ENCODE measurements at places on chromosomes 11 and 22.

DNA sequence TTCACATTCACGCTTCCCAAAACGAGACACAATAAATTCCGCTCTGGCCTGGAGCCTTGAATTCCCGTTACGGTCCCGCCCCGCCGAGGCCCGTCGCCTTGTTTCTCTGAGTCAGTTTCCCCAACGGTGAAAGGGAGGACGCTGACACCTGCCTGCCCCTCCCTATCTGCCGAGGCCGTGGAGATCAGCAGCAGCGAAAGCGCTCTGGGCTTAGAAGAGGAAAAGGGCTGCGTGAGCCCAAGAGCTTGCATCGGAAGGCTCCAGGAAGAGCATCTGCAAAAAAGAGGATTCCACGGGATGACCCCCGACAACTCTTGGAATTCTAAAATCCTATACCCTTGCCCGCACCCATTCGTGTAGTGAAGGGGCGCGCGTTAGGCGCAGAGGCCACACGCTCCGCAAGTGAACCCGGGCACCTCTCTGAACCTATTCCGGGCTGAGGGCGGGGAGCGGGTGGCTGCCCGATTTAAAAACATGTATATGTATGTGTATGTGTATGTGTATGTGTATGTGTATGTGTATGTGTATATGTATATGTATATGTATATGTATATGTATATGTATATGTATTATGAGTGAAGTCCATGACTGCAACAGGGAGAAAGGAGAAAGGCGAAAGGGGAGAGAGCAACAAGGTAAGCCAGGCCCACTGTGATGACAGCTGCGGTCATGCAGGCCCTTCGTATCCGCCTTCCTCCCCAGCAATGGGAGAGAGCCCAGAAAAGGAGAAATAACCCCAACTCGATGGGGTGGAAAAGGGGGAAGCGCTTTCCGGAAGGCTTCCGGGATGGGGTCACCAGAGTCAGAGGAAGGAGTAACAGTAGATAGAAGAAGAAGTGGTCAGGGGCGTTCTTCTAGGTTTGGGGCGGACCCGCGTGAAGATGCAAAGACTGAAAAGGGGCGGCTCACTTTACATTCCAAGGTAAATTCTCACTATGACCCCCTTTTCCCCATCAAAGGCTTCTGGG lies 948 bp upstream of the MRTFA start:
- peak; percentile 91 for DNase-seq

GRCh38 chr11:127844876-127845275 lies 742.5 kb downstream of the ETS1 start:
- DNase-seq = no peak

DNA sequence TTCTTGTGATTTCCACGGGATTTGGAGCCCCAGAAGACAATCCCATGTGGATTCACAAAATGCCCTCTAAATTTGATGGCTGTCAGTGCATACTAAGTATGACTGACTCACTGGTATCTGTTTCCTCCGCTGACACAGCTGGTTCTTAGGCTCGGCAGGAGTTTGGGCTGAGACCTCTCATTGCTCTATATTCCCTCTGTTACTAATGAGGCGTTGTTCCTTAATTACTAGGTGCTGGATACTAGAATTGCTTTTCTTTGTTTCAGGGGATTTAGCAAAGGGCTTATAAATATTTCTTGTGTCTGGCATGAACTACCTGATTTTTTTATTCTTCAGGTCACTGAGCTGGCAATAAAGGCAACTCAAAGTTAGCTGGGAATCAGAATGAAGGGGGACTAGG lies 53.2 kb upstream of the EHF start:
- DNase-seq = no peak

DNA sequence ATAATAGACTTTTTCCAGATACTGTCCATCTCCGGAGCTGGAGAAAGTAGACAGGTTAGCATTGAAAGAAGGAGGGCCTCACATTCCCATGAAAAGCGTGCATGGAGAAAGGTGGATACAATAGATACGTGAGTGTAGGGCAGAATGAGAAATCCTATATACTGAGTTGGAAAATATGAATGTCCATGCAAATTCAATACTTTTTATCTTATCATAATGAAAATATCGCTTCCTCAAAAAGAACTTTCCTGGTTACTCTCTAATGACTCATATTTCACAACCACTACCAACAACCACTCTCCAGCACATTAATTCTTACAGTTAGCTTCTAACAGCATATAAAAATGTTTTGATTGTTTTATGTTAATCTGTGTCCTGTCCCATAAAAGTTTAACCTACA lies 22.0 kb upstream of the MS4A6A start:
- peak; percentile 55 for DNase-seq

DNA sequence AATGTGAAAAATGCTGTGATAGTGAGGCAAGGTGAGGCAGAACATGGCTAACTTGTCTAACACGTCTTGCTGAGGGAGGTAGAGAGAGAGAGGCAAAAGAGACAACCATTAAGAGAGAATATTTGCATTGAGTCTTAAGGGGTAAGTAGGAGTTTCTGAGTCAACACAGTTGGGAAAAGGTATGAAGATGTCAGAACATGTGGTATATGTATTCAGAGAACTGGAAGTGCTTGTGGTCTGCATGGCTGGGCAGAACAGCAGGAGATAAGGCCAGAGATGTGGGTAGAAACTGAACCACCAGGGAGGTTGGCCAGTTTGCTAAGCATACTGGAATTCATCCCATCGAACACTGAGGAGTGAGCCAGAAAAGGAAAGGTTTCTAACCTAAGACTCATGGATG lies 25.0 kb upstream of the SLC5A1 start:
- DNase-seq = no peak

GRCh38 chr11:66020618-66021357 lies 5.5 kb downstream of the CATSPER1 start:
- peak; percentile 79 for DNase-seq

- no peak for DNase-seq
These were observed 16.7 kb downstream of the PIK3IP1 start for GRCh38 chr22:31275576-31275975.

DNA sequence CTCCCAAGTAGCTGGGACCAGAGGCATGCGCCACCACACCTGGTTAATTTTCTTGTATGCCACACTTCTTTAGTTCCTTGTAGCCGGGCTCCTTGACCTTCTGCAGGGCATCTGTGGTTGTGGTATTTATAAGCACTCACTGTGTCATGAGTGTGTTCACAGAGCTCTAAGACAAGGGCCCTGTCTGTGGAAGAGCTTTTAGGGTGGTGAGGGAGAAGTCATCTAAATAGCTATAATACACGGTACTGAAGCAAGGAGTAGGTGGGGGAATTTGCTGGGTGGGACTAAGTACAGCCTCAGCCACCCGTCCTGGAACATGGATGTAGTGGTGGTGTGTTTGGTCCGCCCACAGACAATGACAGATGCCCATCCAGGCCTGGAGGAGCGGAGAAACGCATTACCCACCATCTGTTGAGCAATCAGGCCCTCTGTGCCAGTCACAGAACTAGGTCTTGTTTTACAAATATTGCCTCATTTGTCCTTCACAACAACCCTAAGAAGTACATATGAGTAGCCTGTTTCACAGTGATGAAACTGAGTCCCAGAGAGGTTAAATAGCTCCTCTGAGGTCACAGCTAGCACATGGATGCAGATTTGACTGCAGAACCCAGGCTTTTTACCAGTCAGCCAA lies 10.1 kb downstream of the ACO2 start:
- DNase-seq = peak; percentile 92

GRCh38 chr11:59259867-59260475 lies 47.2 kb upstream of the MPEG1 start:
- DNase-seq = no peak

DNA sequence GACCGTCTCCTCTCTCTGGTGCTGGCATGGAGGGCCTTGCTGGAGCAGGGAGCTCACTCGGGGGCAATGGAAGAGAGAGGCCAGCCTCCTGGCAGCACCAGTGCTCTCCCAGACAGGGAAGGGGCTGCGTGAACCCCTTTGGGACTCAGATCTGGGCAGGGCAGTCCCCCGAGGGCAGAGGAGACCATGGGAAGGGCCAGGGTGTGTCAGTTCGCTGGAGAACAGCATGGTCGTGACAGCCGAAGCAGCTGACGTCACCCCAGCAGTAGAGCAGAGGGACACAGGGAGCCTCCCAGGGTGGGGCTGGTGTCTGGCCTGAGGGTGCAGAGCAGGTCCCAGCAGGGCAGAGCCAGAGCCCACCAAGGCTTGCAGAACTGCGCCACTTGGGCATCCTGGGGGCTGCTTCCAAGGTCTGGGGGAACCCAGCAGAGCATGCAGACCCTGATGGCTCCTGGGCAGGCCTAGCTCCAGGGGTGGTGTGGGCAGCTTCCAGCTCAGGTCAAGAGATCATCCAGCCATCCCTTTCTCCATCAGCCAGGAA lies 71.0 kb upstream of the KCNQ1OT1 start:
- no peak for DNase-seq

DNA sequence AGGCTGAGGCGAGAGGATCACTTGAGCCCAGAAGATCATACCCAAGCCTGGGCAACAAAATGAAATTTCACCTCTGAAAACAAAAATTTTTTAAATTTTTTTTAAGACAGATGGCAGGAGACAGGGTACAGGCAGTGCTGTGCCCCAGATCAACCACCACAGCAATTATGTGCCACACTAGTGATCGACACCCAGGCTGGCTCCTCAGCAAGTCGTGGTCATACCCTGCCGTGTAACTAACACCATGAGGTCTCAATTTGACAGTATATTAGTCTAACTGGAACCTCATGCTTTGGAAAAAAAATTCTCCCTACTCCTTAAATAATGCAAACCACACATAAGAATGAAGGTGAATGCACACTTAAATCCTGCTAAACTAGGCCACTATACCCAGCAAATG lies 8.3 kb downstream of the SF3A1 start:
- DNase-seq = no peak

GRCh38 chr11:31141789-31142188 lies 227.8 kb downstream of the DCDC1 start:
- DNase-seq = no peak

DNA sequence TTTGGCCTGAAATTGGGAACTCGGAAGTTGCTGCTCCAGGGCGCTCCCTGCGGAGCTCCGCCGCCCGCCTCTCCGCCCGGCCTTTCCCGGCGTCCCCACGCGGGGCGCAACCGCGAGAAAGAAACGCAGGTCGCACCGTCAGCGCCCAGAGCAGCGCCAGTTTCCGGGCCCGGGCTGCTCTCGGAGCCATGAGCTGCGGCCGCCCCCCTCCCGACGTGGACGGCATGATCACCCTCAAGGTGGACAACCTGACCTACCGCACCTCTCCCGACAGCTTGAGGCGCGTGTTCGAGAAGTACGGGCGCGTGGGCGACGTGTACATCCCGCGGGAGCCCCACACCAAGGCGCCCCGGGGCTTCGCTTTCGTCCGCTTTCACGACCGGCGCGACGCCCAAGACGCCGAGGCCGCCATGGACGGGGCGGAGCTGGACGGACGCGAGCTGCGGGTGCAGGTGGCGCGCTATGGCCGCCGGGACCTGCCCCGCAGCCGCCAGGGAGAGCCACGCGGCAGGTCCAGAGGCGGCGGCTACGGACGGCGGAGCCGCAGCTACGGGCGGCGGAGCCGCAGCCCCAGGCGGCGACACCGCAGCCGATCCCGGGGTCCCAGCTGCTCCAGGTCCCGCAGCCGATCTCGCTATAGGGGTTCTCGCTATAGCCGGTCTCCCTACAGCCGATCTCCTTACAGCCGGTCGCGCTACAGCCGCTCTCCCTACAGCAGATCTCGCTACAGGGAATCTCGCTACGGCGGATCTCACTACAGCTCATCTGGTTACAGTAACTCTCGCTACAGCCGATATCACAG lies 521 bp downstream of the SRSF8 start:
- peak; percentile 82 for DNase-seq

DNA sequence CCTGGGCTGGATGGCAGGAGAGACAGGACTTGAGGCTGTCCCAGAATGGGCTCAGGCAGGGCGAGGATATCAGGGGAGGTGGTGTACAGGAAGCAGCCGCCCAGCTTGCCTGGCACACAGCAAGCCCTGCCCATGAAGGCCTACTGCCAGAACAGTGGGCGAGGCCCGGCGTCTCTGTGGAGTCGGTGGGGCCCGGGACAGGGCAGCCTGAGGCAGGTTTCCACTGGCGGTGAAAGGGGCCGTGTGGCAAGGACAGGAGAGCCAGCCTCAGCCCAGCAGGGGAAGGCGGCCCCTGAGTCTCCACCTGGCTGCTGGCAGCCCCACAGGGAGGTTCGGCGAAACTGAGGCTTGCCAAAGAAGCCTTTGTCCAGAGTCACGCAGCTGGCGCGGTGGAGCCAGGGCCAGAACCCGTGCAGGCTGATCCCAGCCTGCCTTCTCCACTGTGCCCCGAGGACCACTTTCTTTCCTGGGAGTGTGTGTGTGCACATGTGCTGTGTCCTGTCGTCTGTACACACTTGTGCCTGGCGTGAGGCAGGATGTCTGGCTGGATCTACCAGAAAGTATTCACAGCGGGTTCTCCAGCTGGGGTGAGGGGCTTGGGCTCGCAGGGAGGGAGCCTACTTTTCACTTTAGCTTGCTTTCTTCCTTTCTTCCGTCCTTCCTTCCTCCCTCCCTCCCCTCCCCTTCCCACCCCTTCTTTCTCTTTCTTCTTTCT lies 1.2 kb downstream of the TSPO start:
- peak; percentile 48 for DNase-seq
